Left kidney (tissue), 8 donors: ENCODE measurements at places on chromosomes 13 and 19. TPM values are rescaled to one million over a fixed set of nuclear protein-coding genes. Genes with fewer than 3 reads are reported as not detected.

Gene KLK2
- 0.27 TPM for polyA plus RNA-seq

Gene OVOL3
- not detected for polyA plus RNA-seq

DNA sequence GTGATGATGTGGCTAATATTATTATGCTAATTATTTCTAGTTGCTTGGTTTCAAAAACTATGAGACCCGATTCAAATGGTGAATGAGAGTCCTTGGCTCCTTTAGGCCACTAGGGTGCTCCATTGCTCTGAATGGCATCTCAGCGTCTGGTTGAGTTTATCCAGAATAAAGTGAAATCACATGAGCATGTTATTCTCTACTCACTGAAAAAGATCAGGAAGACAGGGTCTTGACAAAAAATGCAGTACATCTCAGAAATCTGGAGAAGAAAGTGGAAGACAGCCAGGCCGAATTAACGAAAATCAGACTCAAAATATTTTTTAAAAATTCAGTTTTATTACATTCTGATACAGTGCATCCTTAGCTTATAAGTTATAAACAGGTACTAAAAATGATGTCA, 516.2 kb downstream of the MYO16 start:
- peak; percentile 60 for DNase-seq

GRCh38 chr13:33676045-33676989, 141.6 kb upstream of the RFC3 start:
- DNase-seq = no peak

GRCh38 chr13:79070343-79070974, 335.6 kb downstream of the RBM26 start:
- no peak for DNase-seq

GRCh38 chr19:47143322-47144073, 12.9 kb downstream of the SAE1 start:
- no peak for DNase-seq

DNA sequence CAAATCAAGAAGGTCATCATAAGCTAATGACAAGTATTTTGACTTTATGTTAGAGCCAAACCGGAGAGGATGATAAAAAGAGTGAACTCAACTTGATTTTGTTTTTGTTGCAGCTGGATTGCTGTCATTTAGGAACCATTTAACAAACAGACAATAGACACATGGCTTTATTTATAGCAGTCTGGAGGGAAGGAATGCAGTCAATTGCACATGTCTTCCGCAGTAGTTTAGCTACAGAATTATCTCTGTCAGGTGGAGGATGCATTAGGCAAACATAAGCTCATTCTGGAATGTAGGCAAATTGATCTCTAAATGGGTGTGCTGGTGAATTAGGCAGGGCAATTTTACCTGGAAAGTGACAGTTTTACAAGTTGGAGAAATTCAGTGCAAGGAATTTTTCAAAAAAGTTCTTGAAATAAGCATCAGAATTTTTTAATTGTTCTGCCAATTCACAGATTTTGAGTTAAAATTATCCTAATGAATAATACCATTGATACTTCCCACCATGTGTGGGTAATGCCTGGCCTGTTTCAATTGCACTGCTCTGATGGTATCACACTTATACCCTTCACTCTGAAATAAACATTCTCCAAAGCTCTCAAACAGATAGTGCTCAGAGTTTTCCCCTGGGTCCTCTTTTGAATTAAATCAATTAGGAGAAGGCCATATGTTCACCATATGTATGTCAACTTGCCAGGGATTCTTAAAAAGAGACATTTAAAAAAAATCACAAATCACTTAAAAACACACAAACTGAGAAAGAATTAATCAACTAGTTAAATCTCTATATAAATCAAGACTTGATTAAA, 318.3 kb downstream of the NDFIP2 start:
- no peak for DNase-seq

DNA sequence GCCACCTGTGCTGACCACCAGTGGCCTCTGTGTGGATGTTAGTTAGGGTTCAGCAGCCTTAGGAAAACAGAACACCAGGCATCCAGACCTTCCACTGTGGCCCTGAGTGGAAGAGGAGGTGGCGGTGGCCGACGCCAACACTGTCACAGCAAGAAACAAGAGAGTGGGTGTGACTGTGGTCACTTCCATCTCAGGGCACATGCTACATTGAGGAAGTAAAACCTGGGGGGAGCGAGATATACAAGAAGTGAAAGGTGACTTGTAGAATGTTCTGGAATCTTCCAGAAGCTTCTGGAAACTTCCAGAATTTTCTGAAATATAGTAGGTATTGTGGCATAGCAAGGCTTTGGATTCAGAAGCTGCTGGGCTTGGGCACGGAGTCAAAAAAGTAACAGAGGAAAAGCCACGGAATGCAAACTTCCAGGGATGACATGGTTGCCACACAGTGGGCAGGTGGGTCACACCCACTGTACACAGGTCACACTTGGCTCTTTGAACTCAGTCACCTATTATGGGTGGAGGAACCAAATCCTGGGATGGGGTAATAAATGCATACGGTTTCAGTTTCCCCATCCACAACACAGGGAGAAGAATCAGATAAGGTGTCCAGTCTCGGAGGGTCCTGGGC, 24.3 kb downstream of the GNG7 start:
- DNase-seq = no peak

Gene CGB5
- not detected for polyA plus RNA-seq

Gene CD33
- 3.0 TPM for polyA plus RNA-seq

DNA sequence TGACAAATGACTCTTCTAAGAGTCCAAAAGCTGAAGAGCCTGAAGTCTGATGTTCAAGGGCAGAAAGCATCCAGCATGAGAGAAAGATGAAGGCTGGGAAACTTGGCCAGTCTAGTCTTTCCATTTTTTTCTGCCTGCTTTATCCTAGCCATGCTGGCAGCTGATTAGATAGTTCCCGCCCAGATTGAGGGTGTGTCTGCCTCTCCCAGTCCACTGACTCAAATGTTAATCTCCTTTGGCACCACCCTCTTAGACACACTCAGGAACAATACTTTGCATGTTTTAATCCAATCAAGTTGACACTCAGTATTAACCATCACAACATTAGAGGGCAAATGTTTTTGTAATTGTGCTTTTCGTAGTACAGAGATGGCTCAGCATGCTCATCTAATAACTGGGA, 267.5 kb upstream of the KLHL1 start:
- DNase-seq = no peak

Gene GRIK5
- 26.3 TPM for polyA plus RNA-seq

Gene ATP4B
- polyA plus RNA-seq = 0.33 TPM
